Aortic smooth muscle cell (primary cell): ENCODE measurements at places on chromosomes 5 and 9. TPM values are rescaled to one million over a fixed set of nuclear protein-coding genes. Genes with fewer than 3 reads are reported as not detected.

PTGER4 gene
- 20.6 and 66.8 TPM in 2 replicates for total RNA-seq

HARS1 gene
- 74.6 and 92.6 TPM in 2 replicates for total RNA-seq

NMUR2 gene
- total RNA-seq, result not detected in 2 replicates

DBH gene
- total RNA-seq, result not detected in 2 replicates

CA9 gene
- not detected in 2 replicates for total RNA-seq

PCA3 gene
- total RNA-seq, result 0.12 and 0.26 TPM in 2 replicates

GLDC gene
- 3.3 and 5.5 TPM in 2 replicates for total RNA-seq

CARD6 gene
- 20.1 and 20.9 TPM in 2 replicates for total RNA-seq

AGXT2 gene
- total RNA-seq, result not detected in 2 replicates

BRD9 gene
- 36.7 and 44.0 TPM in 2 replicates for total RNA-seq
